ENCODE measurements at places on chromosomes 3 and 15.
A peak's percentile ranks its signal among the peaks of the same experiment; 100 is the strongest.

- no peak for DNase-seq
Observed at GRCh38 chr15:90192961-90193786, 8.0 kb upstream of the SEMA4B start.

DNA sequence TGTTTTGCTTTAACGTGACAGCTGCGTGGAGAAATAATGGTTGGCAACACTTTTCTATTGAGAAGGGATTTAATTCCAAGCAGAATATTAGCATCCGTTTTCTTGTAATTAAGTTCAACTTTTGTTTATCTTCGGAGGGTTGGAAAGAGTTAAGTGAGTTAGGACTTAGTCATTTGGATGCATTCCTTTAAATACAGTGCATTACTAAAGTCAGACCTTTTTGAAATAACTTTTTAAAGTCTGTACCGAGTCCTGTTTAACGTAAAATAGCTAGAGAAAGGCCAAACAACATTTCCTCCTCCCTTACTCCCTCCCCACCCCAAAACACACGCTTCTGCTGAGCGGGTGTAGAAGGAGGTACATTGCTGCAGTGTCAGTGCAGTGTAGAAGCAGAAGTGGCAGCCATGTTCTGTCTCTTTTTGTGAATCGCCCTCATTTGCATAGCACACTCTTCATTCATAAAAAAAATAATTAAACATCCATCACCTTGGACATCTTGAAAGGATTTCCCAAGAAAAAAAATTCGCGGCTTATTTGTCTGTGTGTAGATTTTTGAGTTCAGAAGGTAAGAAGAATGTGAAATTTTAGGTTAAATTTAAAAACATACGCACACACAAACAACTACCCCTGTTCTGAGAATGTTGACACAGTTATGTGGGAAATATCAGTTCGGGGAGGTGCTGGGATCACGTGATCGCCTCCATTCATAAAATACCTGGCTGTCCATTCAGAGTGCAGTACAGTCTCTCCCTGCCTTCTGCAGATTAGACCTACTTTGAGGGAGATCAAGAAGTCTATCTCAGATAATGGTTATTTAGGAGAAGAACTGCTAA, 1.6 kb downstream of the SPRED1 start:
- DNase-seq = peak; percentile 83

DNA sequence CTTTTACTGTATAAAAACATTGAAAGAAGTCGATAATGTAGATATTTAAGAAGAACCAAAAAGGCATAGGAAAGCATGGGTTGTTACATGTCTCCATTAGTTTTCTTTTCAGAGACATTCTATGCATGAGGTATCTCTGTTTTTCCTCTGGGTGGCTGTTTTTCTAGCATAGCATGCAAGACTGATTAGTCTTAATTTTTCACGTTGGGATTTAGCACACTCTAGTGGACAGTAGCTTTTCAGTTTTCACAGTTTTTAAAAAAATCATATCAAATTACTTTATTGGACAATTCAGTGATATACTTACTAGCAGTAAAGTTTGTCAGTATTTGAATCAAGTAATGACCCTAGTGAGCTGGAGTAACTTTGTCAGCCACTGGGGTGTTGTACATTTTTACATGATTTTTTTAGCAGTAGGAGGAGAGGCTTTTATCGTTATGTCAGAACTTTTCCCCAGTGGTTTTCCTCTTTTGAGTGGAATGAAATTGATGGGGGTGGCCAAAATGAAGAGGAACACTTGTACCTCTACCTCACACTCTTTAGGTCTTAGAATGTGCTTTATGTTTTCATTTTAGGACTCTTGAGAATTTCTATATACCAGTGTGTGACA, 57.2 kb downstream of the SEC22A start:
- peak; percentile 49 for DNase-seq

DNA sequence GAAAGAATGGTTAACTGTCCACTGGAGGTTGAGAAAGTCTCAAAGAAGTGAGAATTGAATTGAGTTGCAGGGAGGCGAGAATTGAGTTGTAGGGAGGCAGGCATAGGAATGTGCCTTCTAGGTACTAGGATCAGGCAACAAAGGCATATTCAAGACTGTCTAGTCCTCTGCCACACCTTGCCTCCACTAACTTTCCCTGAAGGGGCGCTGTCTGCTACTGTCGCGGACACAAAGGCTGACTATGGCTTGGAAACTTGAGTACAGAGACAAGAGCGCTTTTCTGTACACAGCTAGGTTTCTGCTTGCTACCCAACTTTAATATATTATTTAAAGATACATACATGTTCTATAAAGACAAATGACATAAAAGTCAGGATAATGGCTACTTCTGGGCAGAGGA, 10.4 kb upstream of the FBXL22 start:
- DNase-seq = no peak

- DNase-seq = no peak
Observed at GRCh38 chr3:194382892-194383223, 13.3 kb upstream of the LRRC15 start.

- no peak for DNase-seq
Observed at GRCh38 chr3:49024449-49024848, 2.5 kb downstream of the NDUFAF3 start.

DNA sequence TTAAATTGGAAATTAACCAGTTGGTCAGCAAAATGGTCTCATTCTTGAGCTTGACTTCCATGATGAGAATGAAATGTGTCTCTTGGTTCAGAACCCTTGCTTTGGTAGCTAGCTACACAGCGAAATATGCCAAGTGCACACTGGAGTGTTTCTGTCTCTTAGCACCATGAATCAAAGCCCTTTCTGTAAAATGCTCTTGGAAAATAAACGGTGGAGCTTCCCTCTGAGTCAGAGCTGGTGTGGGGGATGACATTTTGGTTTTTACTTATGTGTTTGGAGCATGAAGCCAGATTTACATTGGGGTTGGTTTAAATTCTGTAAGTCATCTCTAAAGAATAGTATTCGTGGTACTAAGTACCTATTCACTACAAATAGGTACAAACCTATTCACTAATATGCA, 85.1 kb upstream of the NANOGP8 start:
- no peak for DNase-seq

- no peak for DNase-seq
Observed at GRCh38 chr3:39513791-39514369, 46.4 kb downstream of the MOBP start.

DNA sequence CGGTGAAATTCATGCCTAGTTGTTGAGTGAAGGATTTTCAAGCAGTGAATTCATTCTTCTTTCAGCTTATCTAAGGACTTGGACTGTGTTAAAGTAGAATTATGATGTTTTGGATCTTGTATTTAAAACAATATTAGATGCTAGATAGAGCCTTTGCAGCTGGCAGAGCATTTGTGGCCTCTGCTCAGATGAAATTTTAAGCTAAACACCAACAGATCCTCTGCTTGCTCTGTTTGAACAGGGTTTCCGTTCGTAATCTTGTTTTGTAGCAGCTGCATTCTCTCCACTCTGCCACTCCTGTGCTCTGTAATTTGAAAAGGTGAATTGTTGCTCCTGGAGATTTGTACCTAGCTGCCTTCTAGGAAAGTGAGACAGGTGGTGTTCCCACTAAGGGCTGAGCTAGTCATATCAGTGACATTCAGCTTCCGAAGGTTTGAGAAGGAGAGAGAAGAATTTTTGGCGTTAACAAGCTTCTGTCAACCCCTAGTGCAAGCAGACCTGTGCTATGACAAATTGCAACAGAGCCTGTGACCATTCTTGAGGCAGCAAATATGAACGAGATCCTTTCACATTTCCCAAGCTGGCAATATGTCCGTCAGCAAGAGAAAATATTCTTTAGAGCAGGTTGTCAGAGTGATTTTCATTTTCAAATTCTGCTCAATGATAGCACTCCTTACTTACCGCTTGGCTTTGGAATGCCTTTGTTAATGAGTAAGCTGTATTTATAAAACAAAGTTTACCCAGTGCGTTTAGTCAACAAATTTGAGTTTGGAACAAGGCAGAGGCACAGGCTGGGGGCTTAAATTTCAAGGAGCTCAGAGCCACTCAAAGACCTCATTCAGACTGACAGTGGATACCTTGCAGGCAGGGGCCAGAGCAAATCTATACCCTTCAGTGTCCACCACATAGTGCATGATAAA, 5.3 kb downstream of the CHST2 start:
- peak; percentile 54 for DNase-seq

DNA sequence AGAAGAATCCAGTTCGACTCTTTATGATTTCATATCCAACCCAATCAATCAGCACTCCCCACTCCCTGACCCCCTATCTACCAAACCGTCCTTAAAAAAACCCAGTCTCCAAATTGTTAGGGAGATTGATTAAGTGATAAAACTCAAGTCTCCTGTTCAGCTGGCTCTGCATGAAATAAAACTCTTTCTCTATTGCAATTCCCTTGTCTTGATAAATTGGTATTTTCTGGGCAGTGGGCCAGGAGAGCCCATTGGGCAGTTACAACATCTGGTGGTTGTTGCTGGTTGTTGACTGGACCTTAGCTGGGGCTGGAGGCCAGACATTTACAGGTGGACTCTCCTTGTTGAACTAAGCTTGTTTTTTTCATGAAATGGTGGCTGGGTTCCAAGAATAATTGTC, 642.3 kb downstream of the ROBO2 start:
- DNase-seq = no peak

Measured in umbilical cord (tissue), 2 donors.